Activated CD4-positive, alpha-beta T cell treated with anti-CD3 and anti-CD28 coated beads for 4 hours (primary cell): ENCODE measurements at places on chromosomes 7 and 10.

- no peak for DNase-seq
Observed at GRCh38 chr7:130875265-130875741, 141.3 kb upstream of the KLF14 start.

GRCh38 chr10:17693009-17693408, 49.1 kb downstream of the STAM start:
- no peak for DNase-seq

DNA sequence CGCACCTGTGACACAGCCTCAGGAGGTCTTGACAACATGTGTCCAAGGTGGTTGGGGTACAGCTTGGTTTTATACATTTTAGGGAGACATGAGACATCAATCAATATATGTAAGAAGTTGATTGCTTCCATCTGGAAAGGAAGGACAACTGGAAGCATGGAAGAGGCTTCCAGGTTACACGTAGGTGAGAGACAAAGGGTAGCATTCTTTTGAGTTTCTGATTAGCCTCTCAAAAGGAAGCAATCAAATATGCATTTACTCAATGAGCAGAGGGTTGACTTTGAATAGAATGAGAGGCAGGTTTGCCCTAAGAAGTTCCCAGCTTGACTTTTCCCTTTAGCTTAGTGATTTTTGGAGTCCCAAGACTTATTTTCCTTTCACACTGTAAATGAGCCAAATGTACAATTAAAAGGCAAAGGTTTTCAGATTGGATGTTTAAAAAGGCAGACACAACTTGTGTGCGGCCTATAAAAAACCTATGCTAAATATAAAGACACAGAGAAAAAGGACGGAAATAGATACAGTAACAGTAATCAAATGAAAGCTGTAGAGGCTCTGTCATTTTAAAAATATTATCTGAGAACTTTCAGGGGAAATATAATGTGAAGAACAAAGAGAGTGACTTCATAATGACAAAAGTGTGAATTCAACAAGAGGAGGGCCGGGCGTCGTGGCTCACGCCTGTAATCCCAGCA, 65.7 kb upstream of the LANCL2 start:
- no peak for DNase-seq

GRCh38 chr10:16986406-16987205, 143.0 kb downstream of the CUBN start:
- no peak for DNase-seq

DNA sequence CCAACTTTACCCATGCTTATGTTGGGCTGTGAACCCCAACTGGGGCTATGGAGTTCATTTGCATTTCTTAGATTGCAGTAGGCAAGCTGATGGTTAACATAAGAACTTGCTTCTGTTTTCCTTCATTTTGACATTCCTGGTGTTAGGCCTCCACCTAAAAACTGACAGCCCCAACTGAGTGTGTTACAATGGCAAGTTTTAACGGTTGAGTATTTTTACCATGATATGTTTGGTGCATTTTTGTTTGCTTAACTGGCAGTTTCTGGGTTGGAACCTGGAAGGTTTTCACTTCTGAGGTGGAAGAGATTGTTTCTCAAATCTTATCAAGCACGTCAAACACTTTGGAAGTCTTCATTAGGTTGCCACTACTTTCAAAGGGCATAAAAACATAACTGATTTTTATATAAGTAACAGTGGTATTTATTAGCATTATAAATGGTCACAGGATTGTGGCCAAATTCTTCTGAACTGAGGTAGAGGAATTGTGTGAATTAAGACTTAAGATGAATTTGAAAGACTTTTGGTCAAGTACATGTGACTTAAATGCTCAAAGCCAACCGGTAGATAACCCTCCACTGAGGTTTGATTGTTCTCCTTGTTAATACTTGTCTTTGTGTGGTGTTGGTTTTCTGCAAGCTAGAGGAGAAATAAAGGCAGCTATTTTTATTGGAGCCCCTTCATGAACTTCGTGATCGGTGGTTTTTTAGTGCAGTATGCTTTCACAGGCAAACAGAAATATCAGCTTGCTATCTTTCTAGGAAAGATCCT, 2.8 kb downstream of the BMI1 start:
- no peak for DNase-seq

- no peak for DNase-seq
Observed at GRCh38 chr10:62095181-62096122, 173.2 kb downstream of the RTKN2 start.

- no peak for DNase-seq
Observed at GRCh38 chr10:81213370-81213769, 661.6 kb upstream of the NRG3 start.

GRCh38 chr7:5671046-5671445, 110.4 kb downstream of the RNF216 start:
- no peak for DNase-seq

- DNase-seq = no peak
Observed at GRCh38 chr10:13890233-13891127, 303.7 kb downstream of the PRPF18 start.

GRCh38 chr7:17507717-17508116, 209.3 kb downstream of the AHR start:
- DNase-seq = no peak

GRCh38 chr7:101365956-101366355, 3.3 kb downstream of the COL26A1 start:
- no peak for DNase-seq

DNA sequence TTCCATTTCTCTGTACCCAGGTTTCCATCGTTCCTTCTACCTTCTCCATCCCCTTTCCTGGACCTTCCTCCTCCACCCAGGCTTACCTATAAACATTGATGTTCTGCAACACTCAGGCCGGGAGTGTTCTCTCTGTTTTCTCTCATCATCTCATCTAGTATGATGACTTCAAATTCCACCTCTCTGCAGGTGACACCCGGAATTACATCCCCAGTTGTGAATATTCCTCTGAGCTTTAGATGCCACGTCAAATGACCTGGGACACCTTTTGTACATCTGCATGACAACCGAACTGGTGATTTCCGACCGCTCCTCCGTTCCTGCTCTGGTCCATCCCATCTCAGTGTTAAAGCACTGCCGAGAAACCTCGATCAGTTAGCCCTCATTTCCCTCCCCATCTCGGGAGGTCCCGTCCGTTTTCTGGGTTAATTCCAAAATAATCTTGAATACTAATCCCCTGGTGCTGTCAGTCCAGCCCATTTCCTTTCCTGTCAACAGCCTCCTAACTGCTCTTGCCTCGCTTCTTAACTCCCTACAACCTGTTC, 76.7 kb upstream of the SAMD8 start:
- DNase-seq = no peak

- no peak for DNase-seq
Observed at GRCh38 chr7:94513565-94513860, 3.9 kb downstream of the CASD1 start.

DNA sequence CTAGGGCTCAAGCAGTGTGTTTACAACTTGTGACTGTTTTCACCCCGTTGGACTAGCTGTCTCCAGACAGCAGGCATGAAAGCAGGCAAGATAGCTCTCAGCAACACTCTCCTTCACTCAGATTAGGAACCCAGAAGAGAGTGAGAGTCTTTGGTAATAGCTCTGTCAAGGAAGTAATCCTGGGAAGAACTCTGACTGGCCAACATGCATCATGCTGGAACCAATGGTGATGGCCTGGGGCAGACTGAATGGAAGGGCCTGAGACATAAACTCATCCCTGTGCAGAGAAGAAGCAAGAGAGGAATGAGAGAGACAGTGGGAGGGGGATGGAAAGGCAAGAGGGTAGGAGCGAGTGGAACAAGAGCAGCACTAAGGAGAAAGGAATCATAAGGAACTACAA, 48.9 kb downstream of the AKR1D1 start:
- no peak for DNase-seq

GRCh38 chr10:68330852-68331454, 911 bp upstream of the HNRNPH3 start:
- peak; percentile 22 for DNase-seq

GRCh38 chr10:60576130-60577069, 186.7 kb upstream of the ANK3 start:
- no peak for DNase-seq

DNA sequence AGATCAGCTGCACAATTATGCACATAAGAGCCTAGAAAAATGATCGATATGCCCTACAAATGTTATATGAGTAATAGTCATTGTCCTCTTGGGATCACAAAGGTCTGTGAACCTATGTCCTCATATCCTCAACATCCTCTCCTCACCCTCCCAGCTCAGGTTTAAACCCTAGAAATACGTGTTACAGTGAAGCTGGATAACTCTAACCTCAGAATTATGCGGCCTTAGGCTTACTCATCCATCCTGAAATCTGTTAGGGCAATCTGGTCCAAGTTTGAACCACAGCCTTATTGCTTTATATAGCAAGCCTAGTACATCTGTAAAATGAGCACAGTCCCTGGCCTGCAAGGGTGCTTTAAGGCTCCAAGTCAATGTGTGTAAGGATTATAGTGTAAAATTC, 84.2 kb upstream of the FRMD4A start:
- no peak for DNase-seq

GRCh38 chr7:108308903-108309302, 147.3 kb downstream of the NRCAM start:
- DNase-seq = no peak

- no peak for DNase-seq
Observed at GRCh38 chr10:122541541-122542002, 19.0 kb upstream of the DMBT1 start.

- no peak for DNase-seq
Observed at GRCh38 chr7:129702316-129702715, 90.8 kb downstream of the NRF1 start.

- no peak for DNase-seq
Observed at GRCh38 chr7:27107391-27108381, 5.2 kb upstream of the HOXA2 start.

GRCh38 chr10:31758495-31758894, 170.1 kb downstream of the ARHGAP12 start:
- DNase-seq = no peak

- DNase-seq = no peak
Observed at GRCh38 chr7:75667938-75668337, 70.8 kb downstream of the HIP1 start.

- DNase-seq = no peak
Observed at GRCh38 chr7:108046952-108047506, 44.1 kb upstream of the LAMB1 start.

- peak; percentile 41 for DNase-seq
Observed at GRCh38 chr7:139669106-139670061, 108.4 kb downstream of the HIPK2 start.

- no peak for DNase-seq
Observed at GRCh38 chr7:129781928-129782817, 170.6 kb downstream of the UBE2H start.
